LHCN-M2 (cell line): ENCODE measurements at places on chromosomes 3 and 15. TPM values are rescaled to one million over a fixed set of nuclear protein-coding genes. Genes with fewer than 3 reads are reported as not detected.
A peak's percentile ranks its signal among the peaks of the same experiment; 100 is the strongest.

DNA sequence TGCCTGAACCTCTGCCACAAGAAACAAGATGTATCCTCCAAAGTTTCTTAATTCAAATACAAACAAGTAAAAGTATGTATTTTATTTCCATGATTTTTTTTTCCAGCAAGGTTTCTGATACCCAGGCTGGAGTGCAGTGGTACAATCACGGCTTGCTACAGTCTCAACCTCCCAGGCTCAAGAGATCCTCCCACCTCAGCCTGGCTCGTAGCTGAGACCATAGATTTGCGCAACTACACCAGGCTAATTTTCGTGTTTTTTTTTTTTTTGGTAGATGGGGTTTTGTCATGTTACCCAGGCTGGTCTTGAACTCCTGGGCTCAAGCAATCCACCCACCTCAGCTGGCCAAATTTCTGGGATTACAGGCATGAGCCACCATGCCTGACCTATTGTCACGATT lies 12.2 kb upstream of the VEPH1 start:
- no peak for DNase-seq

DNA sequence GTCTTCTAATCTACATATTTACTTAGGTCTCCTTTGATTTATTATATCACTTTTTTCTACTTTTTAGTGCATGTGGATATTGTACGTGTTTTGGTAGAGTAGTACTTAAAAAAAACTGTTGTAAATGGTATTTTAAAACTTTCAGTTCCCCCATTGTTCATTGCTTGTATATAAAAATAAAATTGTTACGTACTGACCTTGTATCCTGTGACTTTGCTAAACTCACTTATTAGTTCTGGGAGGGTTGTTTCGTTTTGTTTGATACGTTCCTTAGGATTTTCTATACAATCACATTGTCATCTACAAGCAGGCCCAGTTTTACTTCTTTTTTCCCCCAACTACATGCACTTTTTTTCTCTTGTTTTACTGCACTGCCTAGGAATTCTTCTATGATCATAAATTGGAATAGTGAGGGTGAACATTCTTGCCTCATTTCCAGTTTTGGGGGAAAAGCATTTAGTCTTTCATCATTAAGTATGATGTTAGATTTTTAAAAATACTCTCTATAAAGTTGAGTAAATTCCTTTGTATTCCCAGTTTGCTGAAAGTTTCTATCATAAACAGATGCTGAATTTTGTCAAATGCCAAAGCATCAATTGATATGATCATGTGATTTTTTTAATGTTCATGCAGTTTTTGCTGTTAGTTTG lies 33.5 kb upstream of the ACKR4 start:
- no peak for DNase-seq

- DNase-seq: no peak
Observed at GRCh38 chr3:190336516-190337189, 14.4 kb upstream of the CLDN1 start.

DNA sequence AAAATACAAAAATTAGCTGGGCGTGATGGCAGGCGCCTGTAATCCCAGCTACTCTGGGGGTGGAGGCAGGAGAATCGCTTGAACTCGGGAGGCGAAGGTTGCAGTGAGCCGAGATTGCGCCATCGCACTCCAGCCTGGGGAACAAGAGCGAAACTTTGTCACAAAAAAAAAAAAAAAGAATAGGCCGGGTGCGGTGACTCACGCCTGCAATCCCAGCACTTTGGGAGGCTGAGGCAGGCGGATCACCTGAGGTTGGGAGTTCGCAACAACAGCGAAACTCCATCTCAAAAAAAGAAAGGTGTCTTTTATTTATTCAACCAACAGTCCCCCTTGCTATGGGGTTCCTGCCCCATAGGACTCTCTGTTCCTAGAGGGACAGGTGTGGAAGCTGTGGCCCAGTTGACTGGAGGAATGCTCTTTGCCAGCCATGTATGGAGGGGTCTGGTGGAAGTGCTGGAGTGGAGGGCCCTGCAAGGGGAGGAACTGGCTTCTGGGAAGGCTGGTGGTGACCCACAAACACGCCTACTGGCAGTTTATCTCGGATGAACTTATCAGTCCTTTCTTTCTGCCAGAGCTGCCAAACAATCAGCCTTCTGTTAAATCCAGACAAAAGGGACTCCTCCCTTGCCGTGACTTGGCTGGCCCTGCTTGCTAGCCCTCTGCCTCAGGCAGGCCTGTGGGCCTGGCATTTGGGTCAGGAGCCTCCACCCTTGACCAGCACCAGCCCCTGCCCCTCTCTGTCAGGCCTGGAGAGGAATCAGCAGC lies 4.6 kb upstream of the DAG1 start:
- no peak for DNase-seq

- DNase-seq: peak; percentile 5
Observed at GRCh38 chr3:123229145-123229544, 27.4 kb downstream of the SEC22A start.

DNA sequence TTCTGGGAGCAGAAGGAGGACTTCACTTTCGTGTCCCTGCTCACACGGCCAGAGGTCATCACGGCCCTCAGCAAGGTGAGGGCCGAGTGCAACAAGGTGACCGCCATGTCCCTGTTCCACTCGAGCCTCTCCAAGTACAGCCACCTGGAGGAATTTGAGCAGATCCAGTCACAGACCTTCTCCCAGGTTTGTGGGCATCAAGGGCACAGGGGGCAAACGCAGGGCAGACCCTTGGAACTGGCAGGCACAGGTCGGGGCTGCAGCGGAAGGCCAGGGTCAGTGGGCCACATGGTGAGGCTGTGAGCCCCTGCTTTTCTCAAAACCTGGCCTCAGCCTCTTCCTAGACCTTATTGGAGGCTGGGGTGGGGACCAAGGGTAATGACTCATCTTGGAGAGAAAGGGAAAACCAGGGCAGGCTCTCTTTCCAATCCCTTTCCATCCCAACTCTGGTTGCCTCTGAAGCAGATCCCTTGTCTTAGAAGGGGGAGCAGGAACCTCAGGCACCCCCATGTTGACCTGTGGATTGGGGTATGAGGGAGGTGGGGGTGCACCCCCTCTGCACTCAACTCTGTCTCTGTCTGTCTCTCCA lies 29.5 kb downstream of the DNAH1 start:
- DNase-seq: no peak

DNA sequence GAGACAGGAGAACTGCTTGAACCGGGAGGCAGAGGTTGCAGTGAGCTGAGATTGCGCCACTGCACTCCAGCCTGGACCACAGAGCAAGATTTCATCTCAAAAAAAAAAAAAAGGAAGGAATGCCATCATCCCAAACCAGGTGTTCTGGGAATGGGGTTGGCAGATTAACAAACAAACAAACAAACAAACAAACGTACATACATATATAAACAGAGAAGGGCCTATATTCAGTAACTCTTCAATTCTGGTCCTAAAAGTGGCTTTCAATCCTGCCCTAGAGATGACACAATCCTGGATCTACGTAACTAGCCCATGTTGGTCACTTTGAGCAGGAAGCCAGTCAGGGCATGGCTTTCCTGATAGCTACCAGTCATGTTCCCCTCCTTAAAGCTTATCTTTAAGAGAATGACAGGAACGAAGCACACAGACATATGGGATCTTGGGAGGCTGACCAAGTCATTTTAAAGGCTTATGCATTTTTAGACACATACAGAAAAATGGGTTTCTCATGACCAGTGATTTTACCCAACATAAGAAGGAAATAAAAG lies 29.9 kb upstream of the RAB11A start:
- DNase-seq: no peak

GRCh38 chr15:49709646-49710214 lies 88.9 kb downstream of the DTWD1 start:
- no peak for DNase-seq

DNA sequence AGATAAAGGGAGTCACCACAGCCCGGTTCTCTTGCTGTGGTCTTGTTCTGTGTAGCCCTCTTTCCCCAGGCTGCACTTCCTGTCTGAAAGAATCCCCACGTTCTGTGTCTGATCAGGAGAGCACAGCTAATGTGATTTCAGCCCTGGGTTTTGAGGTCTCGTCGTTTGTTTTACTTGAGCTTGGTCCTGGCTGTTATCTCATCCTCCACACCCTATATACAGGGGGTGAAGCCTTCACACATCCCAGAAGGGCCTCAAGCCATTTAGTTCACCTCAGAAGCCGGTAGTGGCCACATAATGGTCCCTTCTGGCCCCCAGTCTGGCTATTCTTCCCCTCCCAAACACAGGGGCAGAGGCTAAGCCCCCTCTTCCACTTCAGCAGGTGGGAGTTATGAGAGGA lies 115.6 kb downstream of the PDE8A start:
- DNase-seq: no peak

DNA sequence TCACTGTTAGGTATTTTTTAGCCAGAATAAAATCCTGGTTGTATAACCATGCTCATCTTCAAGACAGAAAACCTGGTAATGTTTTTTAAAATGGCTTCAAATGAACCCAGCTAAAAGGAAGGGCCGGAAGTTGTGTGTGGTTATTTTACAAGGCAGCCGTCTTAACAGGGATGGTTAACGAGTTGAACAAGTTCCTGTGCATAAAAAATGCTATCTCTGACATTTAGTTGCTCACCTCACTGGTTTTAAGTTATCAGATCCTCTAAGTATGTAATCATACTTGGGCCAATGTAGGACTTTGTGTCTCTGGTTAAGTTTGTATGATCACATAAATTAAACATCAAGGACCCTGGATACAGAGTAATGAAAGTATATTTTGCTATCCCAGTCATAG lies 2.1 kb downstream of the ATP11B start:
- no peak for DNase-seq

DNA sequence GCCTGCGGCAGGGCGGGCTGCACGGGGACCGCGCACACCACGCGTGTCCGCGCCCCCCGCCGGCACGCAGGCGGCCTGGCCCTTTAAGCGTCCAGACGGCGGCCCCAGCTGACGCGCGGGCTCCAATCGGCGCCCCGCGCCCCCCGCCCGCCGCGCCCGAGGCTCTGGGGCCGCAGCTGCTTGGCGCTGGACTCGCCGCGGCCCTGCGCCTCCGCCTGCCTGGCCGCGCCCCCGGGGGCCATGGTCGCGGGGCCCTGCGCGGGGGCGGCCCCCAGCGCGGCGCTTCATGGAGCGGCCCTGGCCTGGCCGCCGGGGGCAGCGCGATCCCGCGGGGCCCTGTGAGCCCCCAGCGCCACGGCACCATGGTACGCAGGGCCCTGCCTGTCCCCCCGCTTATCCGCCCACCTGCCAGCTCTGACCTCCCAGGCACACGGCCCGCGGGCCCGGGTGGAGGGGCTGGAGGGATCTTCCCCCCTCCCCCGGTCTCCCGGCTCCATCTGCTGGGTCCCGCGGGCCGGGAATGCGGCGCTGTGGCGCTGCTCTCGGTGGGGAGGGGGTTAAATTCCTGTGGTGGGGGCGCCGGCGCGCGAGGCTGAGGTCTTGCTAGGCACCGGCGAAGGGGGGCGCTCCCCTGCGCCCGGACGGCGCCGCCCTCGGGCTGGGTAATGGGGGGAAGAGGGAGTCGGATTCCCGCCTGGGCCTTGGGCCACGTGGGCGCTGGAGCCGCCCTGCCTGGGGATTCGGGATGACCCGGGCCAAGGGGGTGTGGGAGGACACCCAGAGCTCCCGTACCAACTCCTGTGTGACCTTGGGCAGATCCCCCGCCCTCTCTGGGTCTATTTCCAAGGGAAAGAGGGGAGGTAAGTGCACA lies 1.1 kb downstream of the ZBTB47 start:
- DNase-seq: peak; percentile 60

- peak; percentile 51 for DNase-seq
Observed at GRCh38 chr3:50572158-50572557, 2.8 kb downstream of the HEMK1 start.

- no peak for DNase-seq
Observed at GRCh38 chr15:62450061-62450460, 285.0 kb upstream of the C2CD4B start.

- peak; percentile 5 for DNase-seq
Observed at GRCh38 chr15:25368850-25369249, 70.0 kb downstream of the UBE3A start.

DNA sequence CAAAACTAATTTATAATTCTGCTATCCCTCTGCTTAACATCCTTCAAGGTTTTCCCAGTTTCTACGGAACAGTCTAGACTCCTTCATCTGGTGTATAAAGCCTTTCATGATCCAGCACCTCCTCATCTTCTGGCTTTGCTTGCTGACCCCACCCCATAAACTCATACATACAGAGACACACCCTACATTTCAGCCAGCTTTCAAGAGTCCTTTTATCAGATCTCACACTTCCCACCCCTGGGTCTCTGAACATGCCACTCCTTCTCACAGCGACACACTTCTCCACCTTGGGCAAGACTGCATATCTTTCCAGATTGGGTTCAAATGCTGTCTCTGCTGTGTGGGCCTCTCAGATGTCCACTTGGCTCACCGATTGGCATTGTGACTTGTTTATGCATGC lies 166.8 kb upstream of the LPP start:
- DNase-seq: no peak

- no peak for DNase-seq
Observed at GRCh38 chr3:156303001-156303707, 182.8 kb downstream of the KCNAB1 start.

- no peak for DNase-seq
Observed at GRCh38 chr3:66588340-66588847, 87.6 kb upstream of the LRIG1 start.

GRCh38 chr15:71565631-71566160 lies 244.7 kb upstream of the NR2E3 start:
- DNase-seq: no peak

GRCh38 chr3:119676771-119677640 lies at the start of gene COX17:
Gene COX17, minus strand, starts transcription at chr3:119677406. Its CDS starts 96 bp downstream, at chr3:119677310.
- peak; percentile 95 for DNase-seq

DNA sequence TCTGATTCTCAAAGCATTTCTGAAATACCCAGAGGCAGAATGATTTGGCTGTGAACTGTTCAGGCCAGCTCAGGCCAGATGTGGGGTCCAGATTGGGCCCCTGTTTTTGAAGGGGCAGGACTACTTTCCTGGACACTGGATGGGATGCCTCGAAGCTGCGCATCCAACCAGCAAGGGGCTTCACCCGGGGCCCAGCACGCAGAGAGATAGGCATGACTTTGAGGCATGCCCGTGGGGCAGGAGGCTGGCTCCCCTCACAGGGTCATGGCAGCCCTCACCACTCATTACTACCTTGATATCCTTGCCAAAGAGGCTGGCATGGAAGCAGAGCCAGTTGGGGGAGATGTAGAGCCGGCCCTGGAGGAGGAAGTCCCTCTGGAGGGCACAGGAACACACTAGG lies 30.1 kb downstream of the GRAMD2A start:
- DNase-seq: no peak

- no peak for DNase-seq
Observed at GRCh38 chr3:186185194-186185787, 76.4 kb upstream of the ETV5 start.

GRCh38 chr3:177523067-177523675 lies 325.9 kb upstream of the TBL1XR1 start:
- peak; percentile 31 for DNase-seq

GRAMD2A gene
- total RNA-seq: 0.06 TPM in 1 of 2 replicates, not detected in the other

AP3B2 gene
- total RNA-seq: 0.40 and 0.45 TPM in 2 replicates

C3orf20 gene
- total RNA-seq: not detected in 2 replicates

TNFSF10 gene
- total RNA-seq: not detected in 2 replicates

ERICH6 gene
- 0.11 and 0.38 TPM in 2 replicates for total RNA-seq

PLSCR4 gene
- total RNA-seq: 3.1 and 4.1 TPM in 2 replicates

C3orf22 gene
- total RNA-seq: not detected in 2 replicates

FBXL22 gene
- total RNA-seq: 0.23 TPM in 1 of 2 replicates, not detected in the other

TUSC7 gene
- not detected in 2 replicates for total RNA-seq

HTR3E gene
- total RNA-seq: not detected in 2 replicates
